Muscle of arm (tissue), 14 donors: ENCODE measurements at places on chromosomes 2 and 18. TPM values are rescaled to one million over a fixed set of nuclear protein-coding genes. Genes with fewer than 3 reads are reported as not detected.
A peak's percentile ranks its signal among the peaks of the same experiment; 100 is the strongest.

DNA sequence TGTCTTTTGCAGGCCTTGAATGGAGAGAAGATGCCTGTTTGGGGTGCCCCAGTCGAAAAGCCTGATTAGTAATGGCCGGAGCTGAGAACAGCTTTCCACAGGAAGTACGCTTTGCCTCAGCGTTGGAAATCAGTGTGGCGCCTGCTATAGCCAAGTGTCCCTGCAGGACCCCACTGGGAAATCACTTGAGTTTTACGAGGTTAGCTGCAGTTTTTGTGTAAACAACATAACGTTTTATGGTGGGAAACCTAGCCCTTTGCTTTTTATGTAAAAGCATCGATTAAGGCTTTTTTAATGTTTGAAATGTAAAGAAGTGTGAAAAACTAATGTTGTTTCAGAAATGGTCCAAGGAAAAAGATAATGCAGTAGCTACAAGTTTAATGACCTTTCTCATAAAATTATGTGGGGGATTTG lies 234.2 kb downstream of the TTC32 start:
- DNase-seq, result no peak

DNA sequence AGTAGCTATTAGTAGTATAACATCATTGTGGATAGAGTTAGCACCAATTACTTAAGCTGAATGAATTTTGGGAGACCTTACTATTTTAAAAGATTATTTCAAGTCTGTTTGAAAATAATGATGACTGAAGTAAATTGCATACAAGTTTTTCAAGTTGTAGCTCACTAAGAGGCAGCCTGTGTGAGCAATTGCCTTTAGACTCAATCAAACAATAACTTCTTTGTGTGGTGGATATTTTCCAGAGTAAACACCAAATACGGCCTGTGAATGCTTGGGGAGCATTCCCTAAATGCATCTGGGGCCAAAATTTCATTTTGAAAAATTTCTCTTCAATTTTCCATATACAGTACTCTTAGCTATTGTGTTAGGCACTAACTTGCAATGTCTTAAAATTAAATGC lies 7.9 kb downstream of the SERPINB12 start:
- DNase-seq, result no peak

DNA sequence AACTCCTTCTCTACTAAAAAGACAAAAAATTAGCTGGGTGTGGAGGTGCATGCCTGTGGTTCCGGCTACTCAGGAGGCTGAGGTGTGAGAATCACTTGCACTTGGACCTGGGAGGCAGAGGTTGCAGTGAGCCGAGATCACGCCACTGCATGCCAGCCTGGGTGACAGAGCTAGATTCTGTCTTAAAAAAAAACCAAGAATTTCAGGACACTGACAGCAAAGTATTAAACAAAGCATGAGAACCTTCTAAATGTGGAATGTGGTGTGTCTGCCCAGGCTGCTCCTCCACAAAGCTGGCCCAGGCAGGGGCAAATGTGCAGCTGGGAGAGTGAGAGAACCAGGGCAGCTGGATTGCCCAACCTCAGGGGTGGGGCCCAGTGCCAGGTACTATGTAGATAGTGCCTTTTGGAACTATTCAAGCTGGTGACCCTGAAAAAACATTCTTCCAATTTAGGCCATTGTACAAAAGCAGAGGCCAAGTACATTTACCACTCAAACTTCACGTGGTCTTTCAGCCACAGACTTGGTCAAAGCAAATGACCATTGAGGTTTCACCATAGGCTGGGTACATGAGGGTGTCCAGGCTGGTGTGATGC lies 6.7 kb upstream of the UGT1A5 start:
- DNase-seq, result no peak

GRCh38 chr2:27375513-27376099 lies 4.9 kb downstream of the ZNF513 start:
- DNase-seq, result no peak

DNA sequence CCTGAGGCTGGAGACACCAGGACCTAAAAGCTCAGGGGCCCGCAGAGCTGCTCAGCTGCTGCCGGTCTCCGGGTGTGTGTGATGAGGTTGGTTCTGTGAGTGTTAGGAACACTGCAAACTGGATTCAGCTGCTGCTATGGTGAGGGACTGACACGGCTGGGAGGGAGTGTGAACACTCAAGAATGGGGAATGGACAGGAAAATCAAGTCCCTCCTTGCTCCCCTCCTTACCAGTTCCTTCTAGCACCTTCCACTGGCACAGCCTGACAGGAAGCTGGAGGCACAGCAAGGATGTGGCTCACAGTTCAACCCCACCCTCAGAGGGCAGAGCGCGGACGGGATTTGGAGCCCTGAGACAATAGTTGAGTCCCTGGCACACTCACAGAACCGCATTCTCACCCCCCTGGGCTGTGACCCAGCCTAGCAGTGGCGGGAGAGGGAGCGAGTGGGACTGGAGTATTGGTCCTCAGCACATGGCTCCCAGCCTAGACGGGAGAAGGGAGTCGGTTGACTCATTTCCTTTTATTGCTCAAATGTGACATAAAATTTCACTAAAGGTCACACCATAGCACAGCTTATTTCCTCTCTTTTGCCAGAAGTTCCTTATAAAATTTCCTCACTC lies 42.5 kb downstream of the LRRC30 start:
- DNase-seq, result no peak

GRCh38 chr2:239793836-239794235 lies 231.3 kb downstream of the NDUFA10 start:
- DNase-seq, result no peak

GRCh38 chr2:46071074-46071473 lies 226.1 kb upstream of the EPAS1 start:
- DNase-seq, result no peak

DNA sequence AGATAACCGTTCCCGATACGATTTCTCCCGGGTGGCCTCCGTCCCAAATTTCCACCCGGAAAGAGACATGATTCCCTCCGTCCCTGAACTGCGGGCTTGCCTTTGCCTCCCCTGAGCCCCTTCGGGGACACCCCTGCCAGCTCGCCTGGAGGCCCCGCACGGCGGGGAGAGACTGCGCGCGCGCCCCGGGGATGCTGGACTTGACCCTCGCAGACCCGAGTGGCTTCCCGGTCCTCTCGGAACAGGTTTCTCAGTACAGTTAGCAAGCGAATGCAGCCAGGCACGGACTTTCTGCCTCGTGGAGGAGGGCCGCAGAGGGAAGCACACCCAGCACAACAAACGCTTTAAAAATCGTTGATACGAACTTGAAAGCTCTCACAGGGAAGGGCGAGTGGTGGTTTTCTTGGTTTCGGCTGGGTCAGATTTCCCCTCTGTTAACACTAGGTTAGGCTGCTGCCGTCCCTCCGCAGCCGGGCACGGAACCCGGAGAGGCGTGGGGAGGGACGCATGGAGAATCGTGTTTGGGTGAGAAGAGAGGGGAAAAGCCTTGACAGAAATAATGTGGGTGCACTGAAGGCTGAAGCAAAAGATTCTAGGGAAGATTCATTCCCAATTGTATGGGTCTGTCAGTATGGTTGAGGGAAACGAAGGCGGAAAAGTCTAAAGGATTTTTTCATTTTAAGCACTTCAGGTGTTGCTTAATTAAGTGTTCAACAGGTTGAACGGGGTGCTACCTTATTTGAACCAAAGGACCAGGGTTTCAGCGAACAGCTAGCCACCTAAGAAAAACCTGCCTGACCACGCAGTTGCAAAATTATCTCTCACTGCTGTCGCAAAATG lies 916 bp downstream of the TNFRSF11A start:
- DNase-seq, result peak; percentile 35

DNA sequence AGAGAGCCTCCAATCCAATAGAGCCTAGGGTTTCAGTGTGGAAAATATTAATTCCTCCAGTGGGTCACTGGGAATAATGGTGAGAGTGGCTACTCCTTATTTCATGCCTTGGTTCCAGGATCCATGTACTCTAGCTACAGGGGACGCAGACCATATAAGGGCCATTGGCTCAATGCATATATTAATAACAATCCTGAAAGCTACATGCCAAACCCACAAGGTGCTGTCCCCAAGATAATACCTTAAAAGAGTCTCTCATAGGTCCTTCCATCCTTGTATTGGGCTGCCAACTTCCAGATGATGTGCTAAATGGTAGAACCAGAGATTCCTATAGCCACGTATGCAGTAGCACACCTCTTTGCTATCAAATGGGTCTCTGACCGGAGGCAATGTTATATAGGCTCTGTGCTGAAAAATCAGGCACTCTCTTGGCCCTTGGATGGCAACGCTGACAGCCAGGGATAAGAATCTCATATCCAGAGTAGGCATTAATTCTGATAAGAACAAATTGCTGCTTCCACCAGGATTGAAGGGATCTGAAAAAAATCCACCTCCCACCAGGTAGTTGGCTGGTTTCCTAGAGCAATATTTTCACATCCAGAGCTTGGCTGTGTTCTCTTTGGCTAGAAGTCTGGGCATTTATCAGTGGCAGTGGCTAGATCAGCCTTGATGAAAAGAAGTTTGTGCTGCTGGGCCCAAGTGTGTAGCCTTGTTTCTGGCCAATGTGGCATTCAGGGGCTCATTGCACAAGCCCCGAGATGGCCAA lies 218.1 kb upstream of the MGAT5 start:
- DNase-seq, result no peak

DNA sequence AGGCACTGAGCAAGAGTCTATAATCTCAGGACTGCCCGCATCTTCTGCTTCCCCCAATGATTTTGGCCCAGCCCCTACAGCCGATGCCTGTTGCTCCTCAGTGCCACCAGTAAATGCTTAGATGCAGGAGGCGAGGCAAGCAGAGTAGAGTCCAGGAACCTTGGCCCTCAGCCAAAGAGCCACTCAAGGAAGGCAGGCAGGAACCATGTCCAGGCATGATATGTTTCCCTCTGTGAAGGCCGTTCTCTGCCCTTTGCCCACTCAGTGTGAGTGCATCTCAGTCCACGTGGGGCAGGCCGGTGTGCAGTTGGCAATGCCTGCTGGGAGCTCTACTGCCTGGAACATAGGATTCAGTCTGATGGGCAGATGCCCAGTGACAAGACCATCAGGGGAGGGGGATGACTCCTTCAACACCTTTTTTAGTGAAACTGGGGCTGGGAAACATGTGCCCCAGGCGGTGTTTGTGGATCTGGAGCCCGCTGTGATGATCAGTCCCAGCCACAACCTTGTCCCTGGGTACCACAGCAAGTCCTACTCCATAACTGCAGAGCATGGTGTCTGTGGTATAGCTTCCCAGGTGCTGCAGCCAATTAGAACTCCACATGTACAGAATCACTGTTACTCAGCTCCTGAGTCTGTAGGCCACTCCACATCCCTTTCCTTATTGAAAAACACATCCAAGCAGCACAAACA lies 9.7 kb upstream of the DNAJB2 start:
- no peak for DNase-seq

DNA sequence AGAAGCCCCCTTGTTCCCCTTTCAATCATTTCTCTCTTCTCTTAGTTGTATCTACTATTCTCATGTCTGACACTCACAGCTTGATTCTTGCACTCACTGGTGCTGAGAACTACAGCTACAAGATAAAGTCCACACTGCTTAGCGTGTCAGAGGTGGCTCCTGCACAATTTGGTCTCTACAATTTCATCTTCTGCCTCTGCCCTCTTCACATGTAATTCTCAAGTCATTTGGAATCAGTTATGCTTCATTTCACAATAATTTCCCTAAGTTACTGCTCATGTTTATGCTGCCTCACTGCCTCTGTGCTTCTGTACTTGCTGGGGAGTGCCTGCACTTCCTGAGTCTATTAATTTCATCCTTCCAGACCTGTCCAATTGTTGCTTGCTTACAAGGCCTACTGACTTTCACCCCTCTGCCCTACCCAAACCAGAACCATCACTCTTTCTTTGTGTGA lies 11.6 kb upstream of the NAB1 start:
- DNase-seq, result no peak

DNA sequence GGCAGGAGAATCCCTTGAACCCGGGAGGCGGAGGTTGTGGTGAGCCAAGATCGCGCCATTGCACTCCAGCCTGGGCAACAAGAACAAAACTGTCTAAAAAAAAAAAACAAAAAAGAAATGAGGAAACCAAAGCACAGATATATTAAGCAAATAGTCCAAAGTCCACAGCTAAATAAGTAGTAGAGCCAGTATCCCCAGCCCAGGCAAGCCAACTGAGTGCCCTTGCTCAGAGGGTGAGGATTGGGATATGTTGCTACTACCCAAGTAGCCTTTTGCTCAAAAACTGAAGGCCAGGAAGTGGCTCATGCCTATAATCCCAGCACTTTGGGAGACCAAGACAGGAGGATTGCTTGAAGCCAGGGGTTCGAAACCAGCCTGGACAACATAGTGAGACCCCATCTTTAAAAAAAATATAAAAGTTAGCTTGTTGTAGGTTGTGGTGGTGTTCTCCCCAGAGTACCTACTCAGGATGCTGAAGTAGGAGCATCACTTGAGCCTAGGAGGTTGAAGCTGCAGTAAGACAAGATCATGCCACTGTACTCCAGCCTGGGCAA lies 5.4 kb downstream of the CFAP36 start:
- no peak for DNase-seq

DNA sequence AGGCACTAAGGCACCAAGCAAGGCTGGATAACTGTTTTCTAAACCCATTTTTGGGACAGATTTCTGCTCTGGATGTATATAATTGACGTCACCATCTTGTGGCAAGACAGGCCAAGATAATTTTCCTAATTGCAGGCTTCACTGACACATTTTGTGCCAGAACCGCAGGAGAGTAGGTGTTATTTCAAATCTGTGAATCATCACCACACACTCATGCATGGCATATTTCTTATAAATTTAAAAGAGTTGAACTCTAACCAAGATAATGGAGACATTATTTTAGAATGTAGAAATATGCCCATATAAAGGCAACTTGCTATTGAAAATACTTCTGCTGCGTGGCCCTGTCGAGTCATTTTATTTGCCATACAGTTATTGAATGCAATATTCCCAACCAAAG lies 68.3 kb upstream of the ACYP2 start:
- DNase-seq, result no peak

DNA sequence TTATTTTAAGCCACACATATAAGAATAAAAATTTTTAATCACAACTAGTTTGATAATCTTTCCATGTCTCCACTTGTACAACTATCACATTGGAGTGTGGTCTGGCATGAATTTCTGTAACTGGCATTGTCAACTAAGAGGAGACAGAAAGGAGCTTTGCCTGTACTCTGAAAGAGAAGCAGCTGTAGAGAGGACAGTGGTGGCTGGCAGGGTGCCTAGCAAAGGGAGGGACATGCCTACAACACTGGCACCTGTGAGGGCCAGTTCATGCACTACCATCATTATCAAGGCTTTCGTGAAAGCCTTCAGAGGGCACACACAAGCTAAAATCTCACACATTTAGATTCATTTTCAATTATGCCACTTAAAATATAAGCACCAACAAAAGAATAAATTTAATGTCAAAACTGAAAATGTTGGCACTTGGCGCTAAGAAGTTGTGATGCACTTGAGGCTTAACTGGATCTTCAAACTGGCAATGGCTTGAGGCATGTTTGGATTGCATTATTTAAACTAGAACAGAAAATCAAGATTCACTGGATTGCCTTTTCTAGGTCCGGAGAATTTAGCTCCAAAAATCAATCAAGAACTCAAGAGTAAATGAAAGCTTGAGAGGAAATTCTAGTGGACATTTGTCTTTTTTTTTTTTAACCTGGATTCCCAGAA lies 238.6 kb downstream of the ZNF385B start:
- DNase-seq, result no peak

The TMEM163 gene
- polyA plus RNA-seq, result 2.1 TPM

The TNFRSF11A gene
- polyA plus RNA-seq, result 1.9 TPM
